NCI-H2227 treated with DMSO at 0.1 percent for 48 hours (cell line): ENCODE measurements at places on chromosomes 3 and 15.

GRCh38 chr3:111284503-111285183, 213.0 kb downstream of the NECTIN3 start:
- DNase-seq, result no peak

GRCh38 chr3:10609134-10609533, 103.7 kb upstream of the ATP2B2 start:
- DNase-seq, result no peak

GRCh38 chr15:74742422-74742821, 6.2 kb upstream of the CYP1A2 start:
- DNase-seq, result no peak

DNA sequence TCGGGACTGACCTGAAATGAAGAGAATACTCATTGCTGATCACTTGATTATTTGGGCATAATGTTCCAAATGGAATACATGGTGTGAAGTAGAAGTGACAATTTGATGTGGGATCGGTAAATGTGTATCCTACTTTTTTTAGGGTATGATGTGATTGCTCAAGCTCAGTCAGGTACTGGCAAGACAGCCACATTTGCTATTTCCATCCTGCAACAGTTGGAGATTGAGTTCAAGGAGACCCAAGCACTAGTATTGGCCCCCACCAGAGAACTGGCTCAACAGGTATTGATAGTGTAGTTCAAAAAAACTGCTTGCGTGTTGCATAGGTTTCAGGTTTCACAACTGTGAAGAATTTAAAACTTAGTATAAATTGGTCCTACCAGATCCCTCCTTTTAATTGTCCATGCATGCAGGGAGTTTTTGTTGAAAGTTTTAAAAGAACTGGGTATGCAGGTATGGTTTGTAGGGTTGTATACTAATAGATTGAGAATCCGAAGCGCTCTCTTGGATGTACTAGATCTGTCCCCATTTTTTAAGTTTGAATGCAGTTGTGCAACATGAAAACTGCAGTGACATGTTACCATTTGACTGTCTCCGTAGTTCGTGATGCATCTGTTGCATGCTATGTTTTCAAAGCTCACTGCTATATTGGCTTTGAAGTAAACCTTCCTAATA, 1.6 kb downstream of the EIF4A2 start:
- DNase-seq, result no peak

DNA sequence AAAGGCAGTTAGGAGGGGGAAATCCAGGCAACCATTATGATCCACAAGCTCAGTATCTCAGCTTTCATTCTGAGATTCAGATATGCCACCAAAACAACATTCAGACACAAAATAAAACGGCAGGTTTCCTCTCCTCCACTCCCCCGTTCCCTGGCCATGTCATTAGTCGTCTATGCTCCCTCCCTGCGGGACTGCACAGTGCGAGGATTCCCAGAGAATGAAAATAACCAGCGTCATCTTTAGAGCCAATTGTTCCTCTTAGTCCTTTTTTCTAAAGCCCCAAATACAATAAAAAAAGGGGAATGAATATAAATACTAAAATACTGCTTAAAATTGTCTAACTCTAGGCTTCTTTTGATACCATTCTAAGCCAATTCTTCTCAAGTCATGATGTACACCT, 7.8 kb upstream of the SLCO3A1 start:
- no peak for DNase-seq

- no peak for DNase-seq
These were observed 294.0 kb downstream of the UBE2E2 start for GRCh38 chr3:23497156-23497555.

- DNase-seq, result no peak
These were observed 88.2 kb downstream of the PLOD2 start for GRCh38 chr3:146072824-146073223.

DNA sequence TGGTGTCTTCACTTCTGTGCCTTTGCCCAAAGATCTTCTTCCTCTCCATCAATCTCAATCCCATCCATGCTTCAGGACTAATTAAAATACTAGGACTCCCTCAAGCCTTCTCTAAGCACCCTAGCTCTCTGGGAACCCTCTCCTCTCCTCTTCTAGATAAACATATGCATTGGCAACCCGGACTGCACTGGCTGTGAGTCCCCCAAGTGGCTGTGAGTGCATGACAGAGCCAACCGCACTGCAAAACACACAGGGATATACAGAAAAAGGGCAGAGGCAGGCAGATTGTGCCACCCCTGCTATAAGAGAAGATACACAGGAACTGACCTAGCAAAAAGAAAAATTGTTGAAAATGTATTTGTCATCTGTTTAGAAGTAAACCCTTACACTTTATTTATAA, 457.1 kb downstream of the MFSD1 start:
- no peak for DNase-seq

GRCh38 chr3:13461169-13462124, 18.7 kb upstream of the HDAC11 start:
- no peak for DNase-seq

DNA sequence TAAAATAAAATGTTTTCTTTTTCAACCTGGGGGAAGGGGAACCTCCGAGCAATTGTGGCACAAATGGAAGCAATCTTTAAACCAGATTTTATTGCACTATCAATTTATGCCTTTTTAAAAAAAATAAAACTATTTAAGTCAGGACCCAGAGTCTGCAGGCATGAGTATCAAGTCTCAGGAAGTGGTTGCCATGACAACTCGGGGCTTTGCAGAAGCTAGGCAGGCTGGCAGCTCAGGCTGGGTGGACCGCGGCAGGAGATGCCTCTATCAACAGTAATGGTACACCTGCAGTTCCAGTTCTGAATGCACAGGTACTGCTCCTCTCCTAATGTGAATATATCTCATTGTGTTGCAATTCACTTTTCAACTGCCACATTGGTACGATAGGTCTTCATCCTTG, 447.7 kb downstream of the GABRG3 start:
- peak; percentile 37 for DNase-seq

- no peak for DNase-seq
These were observed 22.9 kb downstream of the CTSH start for GRCh38 chr15:78921940-78922339.

- no peak for DNase-seq
These were observed 146.8 kb upstream of the HES1 start for GRCh38 chr3:193989186-193989585.

- no peak for DNase-seq
These were observed 209.0 kb upstream of the ALCAM start for GRCh38 chr3:105157766-105158085.

GRCh38 chr3:48273594-48274211, 32.8 kb downstream of the ZNF589 start:
- peak; percentile 46 for DNase-seq

GRCh38 chr3:105246536-105246935, 120.2 kb upstream of the ALCAM start:
- DNase-seq, result no peak

- DNase-seq, result no peak
These were observed 44.5 kb downstream of the LRRFIP2 start for GRCh38 chr3:37129871-37130270.

DNA sequence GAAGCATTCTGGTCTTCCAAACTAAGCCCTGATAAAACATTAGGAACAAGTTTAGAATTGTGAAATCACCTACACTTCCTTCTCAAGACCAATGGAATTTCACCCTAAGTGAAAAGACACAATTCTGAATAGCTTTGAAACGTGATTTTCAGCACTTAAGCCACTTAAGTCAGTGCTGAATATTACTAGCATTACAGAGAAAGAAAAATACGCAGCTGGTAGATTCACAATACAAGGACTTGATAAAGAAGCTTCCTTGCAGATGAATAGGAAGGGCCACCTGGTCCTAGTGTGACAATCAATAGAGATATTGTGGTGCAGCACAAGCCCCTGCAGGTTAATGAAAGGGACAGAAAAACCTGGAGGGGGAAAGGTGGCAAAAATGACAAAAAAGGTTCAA, 353.1 kb upstream of the ALCAM start:
- DNase-seq, result no peak

- DNase-seq, result no peak
These were observed 94.5 kb upstream of the COL6A5 start for GRCh38 chr3:130250982-130251381.

DNA sequence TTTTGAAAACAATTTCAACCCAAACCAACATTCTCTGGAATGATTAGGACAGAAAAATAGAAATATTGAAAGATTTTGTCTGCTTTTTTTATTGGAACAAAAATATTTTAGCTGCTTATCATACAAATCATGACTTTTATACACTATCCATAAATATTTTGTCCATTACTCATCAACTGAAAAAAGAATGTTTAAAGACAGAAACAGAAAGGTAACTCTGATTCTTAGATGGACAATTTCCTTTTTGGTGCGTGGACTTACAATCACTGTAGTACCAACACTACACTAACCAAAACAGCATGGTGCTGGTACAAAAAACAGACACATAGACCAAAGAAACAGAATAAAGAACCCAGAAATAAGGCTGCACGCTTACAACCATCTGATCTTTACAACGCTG, 582.8 kb upstream of the CCDC54 start:
- DNase-seq, result no peak

DNA sequence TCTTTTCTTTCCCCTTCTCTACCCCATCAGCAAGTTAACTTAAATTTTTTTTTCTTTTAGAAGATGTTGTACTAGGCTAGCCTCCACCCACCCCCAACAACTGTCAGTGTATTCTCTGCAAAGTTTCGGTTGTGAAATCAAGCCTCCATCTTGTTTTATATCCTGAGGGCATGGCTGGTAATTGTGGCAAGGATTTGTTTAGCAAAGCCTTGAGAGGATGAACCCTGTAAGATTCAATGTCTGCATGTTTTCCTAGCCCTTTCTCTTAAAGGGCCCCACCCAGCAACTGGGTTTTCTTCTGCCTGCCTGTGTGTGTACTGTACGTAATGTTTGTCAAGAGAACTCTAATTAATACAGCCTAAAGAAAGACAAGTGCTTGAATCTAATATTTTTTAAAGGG, 475.3 kb downstream of the FHIT start:
- DNase-seq, result no peak

DNA sequence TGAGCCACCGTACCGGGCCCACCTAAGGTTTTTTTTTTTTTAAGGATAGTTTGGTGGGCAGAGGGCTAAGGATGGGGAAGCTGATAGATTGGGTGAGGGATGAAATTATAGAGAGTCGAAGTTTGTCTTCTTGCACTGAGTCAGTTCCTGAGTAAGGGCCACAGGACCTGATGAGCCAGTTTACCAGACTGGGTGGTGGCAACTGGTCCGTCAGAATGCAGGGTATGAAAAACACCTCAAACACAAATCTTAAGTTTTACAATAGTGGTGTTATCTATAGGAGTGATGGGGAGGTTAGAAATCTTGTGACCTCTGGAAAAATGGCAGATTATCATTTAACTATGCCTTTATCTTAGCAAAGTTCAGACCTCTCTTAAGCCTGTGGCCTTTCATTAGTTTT, 2.8 kb downstream of the ZNF860 start:
- no peak for DNase-seq

DNA sequence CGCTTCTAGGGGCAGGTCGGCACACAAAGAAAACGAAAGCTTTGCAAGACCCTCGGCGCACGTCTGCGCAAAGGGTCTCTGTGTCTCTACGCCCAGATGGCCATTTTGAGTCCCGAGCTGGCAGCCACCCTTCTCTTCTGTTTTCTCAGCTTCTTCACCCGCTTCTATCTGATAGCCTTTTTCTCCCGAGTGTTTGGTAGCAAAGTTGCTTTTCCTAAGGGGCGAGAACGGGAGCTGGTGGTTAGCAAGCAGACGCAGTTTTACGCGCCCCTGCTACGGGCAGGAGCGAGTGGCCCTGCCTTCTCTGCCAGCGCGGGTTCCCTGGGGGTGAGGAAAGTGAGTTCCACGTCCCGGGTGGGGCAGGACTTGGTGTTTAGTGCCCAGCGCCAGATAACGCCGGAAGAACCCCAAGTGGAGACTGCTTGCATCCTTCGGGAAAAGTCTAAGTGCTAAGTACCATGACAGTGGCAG, 2.9 kb upstream of the MKRN2 start:
- DNase-seq, result peak; percentile 59

GRCh38 chr3:60792249-60792852, 458.9 kb downstream of the FHIT start:
- no peak for DNase-seq

DNA sequence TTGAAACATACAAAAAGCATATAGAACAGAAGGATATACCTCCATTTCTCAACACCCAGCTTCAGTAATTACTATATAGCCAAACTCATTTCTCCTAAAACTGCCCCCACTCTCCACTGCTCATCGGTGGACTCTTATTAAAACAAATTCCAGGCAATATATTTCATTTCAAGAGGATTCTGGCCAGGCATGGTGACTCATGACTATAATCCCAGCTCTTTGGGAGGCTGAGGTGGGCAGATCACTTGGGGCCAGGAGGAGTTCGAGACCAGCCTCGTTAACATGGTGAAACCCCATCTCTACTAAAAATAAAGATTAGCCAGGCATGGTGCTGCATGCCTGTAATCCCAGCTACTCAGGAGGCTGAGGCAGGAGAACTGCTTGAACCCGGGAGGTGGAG, 40.9 kb downstream of the SNX4 start:
- DNase-seq, result no peak

DNA sequence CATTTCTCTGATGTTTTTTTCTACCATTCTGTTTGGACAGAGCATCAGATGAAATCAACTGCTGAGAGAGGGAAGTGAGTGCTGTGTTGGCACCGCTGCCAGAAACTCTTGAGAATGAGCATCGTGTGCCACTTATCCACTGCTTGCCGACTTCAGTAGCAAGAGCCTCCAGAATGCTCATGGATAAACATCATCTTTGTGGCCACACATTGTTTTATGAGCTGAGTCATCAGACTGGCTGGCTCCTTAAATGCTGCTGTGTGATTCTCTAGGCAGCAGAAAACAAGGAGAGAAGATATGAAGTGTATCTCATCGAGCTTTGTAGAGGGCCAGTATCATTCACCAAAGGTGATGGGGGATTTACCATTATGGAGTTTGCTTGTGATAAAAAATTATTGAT, 3.4 kb upstream of the DOCK3 start:
- peak; percentile 32 for DNase-seq

- DNase-seq, result no peak
These were observed 1.1 kb upstream of the PARP15 start for GRCh38 chr3:122576174-122576940.

GRCh38 chr15:99181545-99181971, 67.8 kb downstream of the TTC23 start:
- no peak for DNase-seq

- DNase-seq, result no peak
These were observed 188.4 kb downstream of the RAP2B start for GRCh38 chr3:153350420-153350819.

- DNase-seq, result no peak
These were observed 177.1 kb downstream of the CD47 start for GRCh38 chr3:107913701-107914100.
